Fibroblast of skin of left biceps (primary cell): ENCODE measurements at places on chromosomes 13 and 19.

DNA sequence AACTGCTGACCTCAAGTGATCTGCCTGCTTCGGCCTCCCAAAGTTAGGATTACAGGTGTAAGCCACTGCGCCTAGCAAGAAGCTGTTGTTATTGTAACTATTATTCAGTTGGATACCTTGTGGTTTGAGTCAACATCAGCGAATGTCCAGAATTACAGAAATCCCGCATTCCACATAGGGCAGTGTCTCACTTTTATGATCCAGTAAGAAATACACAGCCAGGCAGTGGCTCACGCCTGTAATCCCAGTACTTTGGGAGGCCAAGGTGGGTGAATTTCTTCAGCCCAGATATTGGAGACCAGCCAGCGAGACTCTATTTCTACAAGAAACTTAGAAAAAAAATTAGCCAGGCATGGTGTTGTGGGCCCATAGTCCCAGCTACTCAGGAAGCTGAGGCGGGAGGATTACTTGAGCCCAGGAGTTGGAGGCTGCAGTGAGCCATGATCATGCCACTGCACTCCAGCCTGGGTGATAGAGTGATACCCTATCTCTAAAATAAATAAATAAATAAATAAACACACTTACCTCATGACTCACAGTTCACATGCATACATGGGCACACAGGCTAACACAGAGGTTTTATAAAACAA lies 43.8 kb downstream of the SPTBN4 start:
- DNase-seq = no peak

DNA sequence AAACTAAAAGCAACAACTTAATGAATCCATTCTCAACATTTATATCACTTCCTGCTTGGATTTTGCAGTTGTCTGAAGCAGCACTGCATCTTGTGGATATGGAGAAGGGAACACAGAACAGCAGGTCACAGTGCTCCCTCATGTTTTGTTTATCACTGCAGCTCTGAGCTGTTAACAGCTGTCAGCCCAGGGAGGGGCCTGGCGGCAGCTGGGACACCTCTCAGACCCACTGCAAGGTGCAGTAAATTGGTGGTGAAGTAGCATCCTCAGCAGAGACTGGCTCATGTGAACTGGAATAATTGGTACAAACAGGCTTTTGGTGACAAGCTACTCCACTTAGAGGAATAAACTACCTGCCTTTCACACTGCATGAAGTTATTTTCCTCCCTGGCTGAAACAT lies 170.4 kb downstream of the LIG4 start:
- DNase-seq = no peak

DNA sequence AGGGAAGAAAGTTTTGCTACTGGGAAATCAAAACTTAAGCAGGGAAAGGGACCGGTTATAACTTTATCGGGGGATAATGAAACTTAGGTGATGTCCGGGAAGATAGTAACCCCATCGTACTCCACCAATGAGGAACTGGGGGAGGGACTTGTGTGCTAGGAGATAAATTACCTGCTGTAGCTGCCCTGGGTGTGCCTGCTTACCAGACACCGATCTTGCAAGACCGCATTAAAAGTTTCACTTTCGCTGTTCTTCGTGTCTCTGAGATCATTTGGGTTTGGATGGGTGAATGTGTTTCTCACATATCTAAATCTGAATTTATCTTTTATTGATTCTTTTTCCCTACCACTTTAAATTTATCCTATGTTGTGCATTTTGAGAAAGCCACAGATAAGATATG lies 381.4 kb downstream of the SLITRK6 start:
- no peak for DNase-seq

DNA sequence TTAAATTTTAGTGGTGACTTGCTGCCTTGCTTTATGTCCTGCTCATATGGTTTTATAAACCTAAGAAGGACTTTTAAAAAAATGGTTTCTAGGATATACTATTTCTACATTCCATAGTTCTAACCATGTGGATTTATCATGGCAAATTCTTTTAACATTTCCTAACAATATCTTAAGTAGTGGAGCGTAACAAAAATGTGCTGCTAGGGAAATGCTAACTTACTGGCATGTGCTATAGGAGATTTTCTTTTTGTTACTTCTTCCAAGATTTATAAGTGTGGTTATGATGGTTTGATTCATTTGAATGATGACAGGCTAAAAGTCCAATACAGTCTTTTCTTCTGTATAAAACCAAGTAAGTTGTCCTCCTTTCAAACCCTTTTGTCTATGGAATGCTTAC lies 713.7 kb downstream of the SLITRK1 start:
- peak; percentile 41 for DNase-seq

GRCh38 chr19:55485439-55486011 lies 537 bp downstream of the NAT14 start:
- no peak for DNase-seq

DNA sequence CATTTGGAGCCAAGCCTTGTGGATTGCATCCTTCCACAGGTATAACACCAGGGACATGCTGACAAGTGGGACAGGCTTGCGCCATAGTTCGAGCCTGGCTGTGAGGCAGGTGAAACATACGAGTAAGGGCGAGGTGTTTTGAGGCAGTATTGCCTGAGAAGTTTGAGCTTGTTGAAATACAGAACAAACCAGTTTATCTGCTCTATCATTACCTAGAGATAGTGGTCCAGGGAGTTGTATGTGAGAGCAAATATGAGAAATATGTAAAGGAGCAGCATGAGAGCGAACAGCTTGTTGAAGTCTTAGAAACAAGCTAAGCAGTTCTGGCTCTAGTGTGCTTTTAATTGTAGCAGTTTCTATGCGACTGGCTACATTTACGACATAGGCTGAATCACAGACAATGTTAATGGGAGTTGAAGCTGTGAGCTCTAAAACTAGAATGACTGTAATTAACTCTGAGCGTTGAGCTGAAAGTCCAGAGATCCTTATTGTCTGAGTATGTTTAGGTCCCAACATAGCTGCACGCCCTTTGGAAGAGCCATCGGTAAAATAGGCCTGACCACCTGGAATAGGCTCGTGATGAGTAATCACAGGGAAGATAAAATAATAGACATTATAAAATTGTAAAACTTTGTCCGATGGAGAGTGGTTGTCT lies 8.2 kb downstream of the ZNF439 start:
- DNase-seq = no peak

DNA sequence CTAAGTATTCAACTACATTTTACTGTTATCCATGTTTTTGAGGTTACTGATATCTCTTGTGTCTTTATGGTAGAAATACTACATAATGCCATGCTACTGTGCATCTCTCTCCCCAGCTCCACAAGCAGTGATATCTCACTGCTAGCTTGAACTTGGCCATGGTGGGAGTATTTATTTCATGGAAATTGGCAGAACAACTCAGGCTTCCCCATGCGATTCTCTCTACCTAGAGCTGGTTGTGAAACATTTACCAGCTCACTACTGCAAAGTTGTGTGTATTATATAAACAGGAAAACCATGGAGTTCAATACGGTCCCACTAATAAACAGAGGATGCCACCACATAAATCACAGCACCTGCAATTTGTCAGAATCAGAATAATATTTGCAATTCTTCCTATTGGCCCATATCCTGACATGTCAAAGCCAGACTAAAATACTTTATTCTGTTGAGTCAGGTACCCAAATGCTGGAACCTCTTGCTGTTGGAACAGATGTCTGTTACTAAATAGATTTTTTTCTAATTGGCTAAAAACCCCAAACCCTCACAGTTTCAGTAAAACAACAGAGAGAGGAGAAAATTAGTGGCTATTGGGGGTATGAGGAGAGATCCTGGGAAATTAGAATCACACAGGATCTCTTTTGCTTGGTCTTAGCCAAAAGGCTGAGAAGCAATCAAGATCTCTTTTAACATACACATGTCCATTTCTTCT lies 91.4 kb upstream of the SLC10A2 start:
- DNase-seq = no peak

GRCh38 chr13:113653264-113654174 lies 4.5 kb downstream of the ATP4B start:
- DNase-seq = no peak
